HFF-Myc (cell line): ENCODE measurements at places on chromosomes 11 and 22.

DNA sequence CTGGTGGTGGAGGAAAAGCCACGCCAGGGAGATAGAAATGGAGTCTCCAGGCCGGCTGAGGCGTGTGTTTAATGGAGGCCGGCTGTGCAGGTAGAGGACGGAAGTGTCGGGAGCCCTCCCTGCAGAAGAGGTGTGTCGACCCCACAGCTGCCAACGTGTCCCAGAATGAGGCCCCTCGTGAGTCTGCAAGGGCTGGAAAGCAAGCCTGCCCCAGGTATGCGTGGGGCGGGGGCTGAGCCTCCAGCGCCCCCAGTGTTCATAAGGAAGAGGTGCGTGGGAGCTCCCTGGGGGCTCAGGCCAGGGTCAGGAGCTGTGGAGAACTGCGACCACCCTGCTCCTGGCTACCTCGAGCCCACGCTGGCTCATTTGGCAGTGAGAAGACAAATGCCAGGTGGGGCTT is 38.0 kb upstream of the JAM3 start:
- no peak for DNase-seq

DNA sequence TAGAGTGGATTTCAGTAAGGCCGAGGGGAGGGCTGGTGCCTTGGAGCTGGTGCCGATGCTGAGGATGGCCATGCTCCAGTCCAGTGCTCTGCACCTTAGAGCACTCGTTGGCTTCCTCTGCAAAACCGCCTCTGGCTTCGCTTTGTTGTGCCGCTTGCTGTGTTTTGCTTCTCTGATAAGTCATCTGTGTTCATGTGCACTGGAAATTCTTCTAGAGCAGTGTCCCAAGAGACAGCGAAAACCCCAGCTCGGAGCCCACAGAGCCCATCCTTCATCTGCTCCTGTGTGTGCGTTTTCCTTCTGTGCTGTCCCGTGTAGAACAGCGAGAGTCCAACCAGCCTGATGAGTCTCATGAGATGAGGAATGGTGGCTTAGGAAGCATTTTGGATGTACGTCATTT is 12.1 kb downstream of the FAM118A start:
- DNase-seq = no peak

DNA sequence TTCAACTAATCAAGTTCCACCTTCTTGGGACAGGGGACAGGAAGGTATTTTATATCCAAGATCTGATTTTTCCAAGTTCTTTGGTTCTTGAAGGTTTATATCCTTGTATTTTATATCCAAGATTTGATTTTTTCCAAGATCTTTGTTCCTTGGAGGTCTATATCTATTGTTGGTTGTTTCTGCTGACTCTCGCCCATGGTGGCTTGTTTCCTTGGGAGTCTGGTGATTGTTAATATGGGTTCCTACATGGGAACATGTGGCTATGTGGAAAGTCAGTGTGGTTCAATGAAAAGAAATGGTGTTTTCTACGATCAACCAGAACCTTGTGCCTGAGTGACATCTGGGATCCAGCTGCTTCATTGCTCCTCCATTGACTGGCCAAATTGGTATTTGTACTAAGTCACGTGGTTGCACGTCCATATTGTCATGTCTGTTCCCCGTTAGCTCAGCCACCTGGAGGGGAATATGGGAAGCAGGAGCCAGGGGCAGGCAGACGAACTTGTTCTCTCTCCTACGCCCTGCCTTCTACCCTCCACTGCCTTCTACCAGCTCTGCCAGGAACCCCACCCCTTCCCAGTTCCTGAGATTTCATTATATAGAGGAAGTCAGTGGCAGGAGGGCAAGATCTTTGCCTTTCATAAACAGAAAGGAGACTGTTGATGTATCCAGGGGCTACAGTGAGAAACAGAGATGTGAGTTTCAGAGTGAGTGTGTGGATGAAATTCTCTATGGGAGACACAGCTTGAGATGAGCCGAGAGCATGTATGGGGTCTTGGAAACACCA is 11.1 kb upstream of the CSF2RB start:
- DNase-seq = peak; percentile 15

- DNase-seq = no peak
Measured at GRCh38 chr11:45053736-45054446, 92.5 kb upstream of the PRDM11 start.

DNA sequence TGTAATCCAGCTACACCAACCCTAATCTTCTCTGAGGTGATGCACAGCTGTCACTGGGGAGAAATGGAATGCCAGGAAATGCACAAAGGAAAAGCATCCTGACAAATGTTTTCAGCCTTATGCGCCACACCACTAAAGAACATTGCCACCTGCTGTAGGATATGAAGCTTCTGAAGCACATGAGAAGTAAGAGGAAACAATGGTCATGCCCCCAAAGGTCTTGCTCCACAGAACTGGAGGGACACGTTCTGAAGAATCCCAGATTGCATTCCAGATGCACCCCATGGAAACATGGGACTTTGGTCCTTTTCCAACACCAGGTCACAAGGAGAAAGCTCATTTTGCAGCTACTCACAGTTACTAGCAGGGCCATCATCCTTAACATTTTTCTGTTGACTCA is 48.7 kb upstream of the ZBED5 start:
- no peak for DNase-seq

- no peak for DNase-seq
Measured at GRCh38 chr22:48089601-48090331, 1327.3 kb downstream of the TBC1D22A start.

GRCh38 chr22:29313576-29314466 is 1.7 kb downstream of the RASL10A start:
- no peak for DNase-seq

- DNase-seq = no peak
Measured at GRCh38 chr11:113685654-113686359, 20.3 kb downstream of the TMPRSS5 start.

DNA sequence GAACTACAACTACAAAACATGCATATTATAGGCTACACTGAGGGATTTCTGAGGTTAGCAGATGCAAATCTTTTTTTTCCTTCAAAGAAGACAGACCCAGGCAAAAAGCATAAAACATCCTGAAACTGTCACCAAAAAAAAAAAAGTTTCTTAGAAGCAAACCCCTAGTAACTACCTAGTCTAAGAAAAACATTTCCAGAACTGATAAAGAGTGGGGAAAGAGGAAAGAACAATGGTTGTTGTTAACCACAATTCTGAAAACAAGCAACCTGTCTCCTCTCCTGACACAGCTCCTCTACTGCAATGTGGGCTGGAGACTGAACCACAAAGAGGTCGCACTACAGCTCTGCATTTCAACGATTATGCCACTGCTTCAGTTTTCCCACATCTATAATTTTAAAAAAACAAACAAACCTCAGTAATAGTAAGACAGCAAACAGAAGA is 15.0 kb downstream of the DENND5A start:
- no peak for DNase-seq

DNA sequence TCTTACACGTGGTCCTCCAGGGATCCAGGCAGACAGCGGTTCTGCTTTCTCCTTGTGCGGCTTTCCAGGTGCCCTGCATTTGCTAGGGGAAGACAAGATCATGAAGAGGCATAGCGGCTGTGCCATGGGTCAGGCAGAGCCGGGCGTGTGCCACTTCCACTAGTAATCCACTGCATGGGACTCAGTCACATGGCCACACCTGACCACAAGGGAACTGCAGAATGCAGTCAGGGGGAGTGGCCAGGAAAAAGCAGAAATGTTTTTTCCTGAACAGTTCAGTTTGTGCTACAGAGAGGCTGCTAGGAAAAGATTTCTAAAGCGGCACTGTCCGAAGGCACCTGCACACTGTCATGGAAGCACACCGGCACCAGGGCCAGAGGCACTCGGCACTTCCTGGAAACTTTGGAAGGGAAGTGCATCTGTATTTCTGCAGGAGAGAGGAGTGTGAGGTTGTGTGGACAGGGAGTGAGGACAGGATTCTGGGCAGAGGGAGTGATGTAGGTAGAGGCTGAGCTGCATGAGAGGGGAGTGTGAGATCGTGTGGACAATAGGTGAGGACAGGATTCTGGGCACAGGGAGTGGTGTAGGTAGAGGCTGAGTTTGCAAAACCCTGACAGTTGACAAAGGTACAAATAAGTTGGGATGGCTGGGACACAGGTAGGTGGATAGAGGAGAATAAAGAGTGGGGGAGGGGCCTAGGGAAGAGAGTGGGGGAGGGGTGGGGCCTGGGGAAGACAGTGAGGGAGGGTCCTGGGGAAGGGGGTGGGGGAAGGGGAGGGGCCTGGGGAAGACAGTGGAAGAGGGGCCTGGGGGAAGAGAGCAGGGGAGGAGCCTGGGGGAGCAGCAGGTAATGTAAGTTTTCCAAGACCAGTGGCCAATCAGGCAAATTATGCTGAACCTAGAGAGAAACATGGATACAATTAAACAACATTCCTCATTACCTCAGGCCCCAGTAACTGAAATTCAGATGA is 1436.3 kb downstream of the TBC1D22A start:
- no peak for DNase-seq

DNA sequence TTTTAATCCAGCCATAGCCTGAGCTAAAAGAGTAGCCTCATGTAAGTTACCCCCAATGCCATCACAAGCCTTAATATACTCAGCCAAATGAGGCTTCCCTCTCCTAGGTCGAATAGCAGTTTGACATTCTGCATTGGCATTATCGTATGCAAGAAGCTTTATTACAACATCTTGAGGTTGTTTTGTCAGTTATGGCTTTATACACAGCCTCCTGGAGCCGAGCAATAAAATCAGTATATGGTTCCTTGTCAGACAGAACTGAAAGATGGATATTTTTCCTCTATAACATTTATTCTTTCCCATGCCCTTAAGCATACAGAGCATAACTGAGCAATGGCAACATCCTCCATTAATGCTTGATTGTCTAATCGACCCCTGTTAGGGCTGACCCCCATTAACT is 5.4 kb upstream of the DNAJB13 start:
- no peak for DNase-seq

GRCh38 chr11:1127664-1128162 is 30.0 kb upstream of the MUC5AC start:
- no peak for DNase-seq

DNA sequence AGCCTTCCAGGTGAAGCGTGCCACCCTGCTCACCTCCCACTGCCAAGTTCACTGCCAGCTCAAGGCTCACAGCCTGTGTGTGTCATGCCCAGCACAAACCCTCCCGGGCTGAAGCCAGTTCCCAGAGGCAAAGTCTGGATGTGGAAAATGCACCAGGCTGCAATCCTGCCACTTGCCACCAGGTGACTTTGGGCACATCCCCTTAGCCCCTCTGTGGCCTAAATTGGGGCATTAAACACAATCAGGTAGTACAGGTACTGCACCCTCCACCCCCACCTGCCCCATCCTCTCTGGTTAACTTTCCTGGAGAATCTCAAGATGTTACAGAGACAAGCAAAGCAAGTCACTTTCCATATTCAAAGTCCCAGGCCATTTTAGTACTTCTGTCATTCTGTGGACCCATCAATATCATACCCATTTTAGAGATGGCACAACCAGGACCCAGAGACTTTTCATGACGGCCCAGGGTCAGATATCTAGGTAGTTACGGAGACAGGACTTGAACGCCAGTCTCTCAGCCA is 1.8 kb upstream of the RASD2 start:
- no peak for DNase-seq

DNA sequence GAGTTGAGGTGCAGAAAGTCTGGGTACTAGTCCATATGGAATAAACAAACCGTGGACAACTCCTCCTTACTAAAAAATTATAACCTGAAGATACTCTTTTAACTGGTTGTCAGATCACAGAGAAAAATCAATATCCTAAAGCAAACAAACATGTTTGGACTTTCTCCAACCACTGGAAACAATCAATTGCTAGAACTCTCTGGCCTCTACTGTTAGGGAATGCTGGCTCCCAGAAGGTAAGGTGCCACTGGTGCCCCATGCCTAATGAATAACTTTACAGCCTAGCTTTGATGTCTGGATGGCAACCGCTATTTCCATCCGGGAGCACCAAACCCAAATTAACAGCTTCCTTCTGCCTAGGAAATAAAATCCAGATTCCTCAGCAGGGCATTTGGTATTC is 74.5 kb downstream of the AMBRA1 start:
- DNase-seq = no peak

DNA sequence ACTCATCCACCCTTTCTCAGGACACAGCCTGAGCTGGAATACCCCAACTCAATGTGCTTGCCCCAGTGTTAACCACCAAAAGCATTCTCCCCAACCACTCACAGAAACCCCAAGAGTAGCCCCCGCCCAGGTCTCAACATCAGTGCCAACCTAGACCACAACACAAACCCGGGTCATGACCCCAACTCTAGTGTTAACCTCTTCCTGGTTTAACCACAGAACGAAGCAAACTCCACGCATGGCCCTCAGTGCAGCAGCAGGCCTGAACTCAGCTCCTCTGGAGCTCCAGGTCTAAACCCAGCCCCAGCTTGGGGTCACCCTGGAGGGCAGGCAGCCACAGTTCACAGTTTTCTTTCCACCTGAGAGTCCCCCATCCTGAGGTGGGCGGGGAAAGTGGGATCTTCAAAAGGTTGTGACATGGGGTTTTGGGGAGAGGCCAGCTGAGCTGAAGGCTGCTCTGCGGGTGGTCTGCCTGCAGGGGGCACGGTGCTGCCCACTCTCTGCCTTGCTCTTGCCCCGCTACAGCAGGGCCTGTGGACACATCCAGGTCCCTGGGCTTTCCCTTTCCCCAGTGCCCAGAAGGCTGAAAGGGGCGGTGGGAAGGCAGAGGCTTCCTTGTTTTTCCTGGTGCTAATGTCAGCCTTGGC is 37.9 kb downstream of the NECTIN1 start:
- DNase-seq = no peak

DNA sequence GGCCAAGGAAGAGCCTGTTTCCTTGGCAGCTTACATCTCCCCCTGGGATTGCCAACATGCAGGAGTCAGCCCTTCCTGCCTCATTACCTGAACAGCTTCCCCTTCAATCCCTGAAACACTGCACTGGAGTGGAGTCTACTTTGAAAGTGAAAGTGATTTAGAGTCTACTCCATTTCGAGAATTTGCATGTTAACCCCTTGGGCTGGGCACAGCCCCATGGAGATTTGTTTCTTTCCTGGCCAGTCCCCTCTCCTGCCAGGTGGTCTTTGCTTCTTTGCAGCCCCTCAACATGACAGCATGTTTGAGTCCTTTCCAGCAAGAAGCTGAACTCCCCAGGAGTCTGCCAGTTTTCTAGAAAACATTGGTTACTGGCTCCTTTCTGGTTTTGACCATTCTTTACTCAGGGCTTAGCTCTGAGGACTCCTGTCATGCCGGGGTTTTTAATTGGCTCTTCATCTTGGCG is 59.9 kb downstream of the TRAF6 start:
- no peak for DNase-seq

DNA sequence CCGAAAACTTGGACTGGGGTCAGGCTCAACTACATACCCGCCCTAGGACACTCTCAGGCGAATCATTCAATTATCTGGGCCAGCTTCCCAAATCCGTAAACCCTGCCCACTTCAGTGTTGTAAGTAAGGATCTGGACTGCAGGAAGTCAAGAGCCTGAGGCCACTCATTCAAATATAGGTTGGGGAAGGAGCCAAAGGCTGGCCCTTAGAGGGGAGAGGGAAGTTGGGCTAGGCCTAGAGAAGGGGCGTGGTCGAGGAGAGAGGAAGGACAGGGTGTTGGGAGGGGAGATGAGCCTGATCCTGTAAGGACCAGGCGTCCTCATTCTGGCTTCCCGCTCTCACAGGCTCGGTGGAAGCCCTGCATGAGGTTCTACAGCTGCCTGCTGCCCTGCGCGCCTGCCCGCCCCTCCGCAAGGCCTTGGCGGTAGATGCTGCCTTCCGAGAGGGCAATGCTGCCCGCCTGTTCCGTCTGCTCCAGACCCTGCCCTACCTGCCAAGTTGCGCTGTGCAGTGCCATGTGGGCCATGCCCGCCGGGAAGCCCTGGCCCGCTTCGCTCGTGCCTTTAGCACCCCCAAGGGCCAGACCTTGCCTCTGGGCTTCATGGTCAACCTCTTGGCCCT is 3.0 kb downstream of the SAC3D1 start:
- DNase-seq = no peak

GRCh38 chr11:10941414-10941813 is 83.6 kb upstream of the ZBED5 start:
- no peak for DNase-seq
